ENCODE measurements at places on chromosomes 7 and 10.
A peak's percentile ranks its signal among the peaks of the same experiment; 100 is the strongest.

DNA sequence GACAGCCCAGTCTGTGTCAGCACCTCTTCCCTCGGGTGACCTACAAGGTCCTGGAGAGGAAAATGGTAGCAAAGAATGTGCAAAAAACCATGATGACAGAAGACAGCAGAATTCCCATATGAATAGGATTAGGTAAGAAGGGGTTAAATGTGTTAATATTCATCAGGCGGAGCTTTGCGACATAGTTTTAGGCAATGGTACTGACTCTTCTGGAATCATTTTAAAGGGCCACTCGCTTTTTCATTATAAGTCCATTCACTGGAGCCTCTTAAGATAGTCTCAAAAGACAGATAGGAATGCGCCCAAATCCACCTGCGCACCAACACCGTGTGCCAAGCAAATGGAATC is 38.2 kb downstream of the DLG5 start:
- DNase-seq = no peak

DNA sequence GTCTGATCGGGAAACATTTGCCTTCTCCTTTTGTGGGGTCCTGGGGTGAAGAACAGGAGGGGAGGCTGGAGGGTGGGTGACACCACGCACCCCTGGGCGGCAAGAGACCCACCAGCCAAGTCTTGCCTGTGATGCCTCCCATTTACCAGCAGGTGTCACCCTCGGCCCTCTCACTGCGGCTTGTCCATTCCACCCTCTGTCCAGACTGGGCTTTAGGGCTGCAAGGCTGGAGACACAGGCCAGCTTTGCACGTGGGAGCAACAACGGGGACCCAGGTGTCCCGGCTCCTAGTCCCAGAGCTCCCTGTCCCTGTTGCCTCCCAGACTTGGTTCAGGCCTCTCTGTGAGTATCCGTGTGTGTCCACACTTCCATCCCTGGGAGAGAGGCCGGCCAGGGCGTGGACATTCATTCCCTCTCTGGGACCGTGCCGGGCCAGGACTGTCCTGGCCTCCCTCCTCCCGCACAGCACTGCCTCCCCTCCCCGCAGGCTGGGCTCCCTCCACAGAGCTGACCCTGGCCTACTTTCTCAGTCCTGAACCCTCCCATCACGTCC is 36.2 kb upstream of the GTF2IRD1 start:
- peak; percentile 89 for DNase-seq

- no peak for DNase-seq
Observed at GRCh38 chr10:21814866-21815265, 188.7 kb downstream of the DNAJC1 start.

- no peak for DNase-seq
Observed at GRCh38 chr7:141276031-141276430, 202.2 kb downstream of the TMEM178B start.

DNA sequence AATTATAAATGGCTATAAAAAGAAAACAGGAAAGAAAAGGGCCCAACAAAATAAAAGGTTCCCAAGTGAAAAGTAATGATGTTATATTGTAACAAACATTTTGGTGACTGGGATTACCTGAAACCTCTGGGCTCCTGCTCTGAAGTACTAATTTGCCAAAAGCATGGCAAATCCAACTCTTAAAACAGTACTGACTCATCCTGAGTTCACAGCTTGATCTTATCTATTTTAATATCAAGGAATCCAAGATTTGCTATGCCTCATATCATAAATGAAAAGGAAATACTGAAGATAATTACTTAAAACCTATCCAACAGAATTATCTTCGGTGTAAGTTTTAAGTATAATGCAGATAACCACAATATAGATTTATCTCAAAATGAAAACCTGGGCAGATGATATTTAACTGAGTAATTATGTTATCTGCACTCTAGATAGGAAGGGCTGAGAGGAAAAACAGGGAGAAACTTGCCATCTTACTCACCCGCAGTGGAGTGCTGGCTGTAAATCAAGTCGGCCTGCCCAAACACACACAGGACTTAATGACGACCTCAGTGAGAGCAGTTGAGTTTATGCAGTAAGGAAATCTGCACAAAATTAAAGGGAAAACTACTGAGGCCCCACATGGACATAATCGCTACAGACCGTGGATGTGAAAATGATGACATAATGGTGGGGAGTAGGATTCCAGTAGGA is 48.4 kb downstream of the MPP7 start:
- no peak for DNase-seq

GRCh38 chr10:43120929-43121314 is 17.3 kb upstream of the CSGALNACT2 start:
- no peak for DNase-seq

DNA sequence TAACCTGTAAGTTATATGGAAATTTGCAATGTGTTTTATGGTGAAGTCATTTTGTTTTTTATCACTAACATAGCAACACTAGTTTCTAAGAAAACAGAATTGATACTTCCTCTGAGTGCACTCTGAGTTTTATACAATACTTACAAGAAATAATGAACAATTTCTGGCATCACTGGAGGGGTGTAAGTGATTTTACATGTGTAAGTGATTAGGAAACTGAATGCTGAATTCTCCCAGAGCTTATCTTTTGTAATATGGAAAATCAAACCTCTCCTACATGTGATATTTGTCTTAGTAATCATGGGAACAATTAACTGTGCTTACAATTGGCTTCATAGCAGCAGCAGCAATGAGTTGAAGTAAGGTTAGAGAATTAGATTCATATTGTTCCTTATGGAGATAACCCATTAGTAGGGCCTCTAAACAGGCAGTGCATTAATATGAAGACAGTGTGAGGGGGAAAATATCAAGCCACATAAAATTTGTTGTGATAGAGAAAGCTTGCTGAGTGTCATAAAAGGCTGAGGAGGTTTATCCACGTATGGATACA is 37.4 kb downstream of the SEMA3C start:
- no peak for DNase-seq

Data from retina (tissue), 1 donor.